ENCODE measurements at places on chromosomes 16 and 17.
A peak's percentile ranks its signal among the peaks of the same experiment; 100 is the strongest.

- DNase-seq: peak; percentile 74
Measured at GRCh38 chr16:30923554-30924075, at the start of gene FBXL19. Gene FBXL19 (plus strand): TSS chr16:30923572. CDS start chr16:30925755, 2,183 bp downstream.

GRCh38 chr16:53207810-53208752 lies 153.3 kb downstream of the CHD9 start:
- peak; percentile 81 for DNase-seq

DNA sequence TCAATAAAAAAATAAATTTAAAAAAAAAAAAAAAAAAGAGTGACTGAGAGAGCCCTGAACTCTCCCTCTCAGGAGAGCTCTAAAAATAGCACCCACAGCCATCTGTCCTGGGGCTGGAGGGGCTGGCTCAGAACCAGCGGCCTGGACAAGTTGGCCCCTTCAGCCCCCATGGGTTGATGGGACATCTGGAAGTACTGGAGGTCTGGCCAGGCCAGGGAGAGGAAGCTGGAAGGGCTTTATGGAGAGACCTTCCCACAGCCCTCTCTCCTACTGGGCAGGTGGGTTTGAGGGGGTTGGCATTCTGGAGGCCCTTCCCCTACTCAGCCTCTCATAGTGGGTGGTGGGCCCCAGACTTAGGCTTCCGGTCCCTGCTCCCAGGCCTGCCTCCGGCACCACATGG lies 93.7 kb upstream of the TMEM97 start:
- DNase-seq: no peak

- peak; percentile 63 for DNase-seq
Measured at GRCh38 chr17:40122136-40122998, 596 bp downstream of the MSL1 start.

DNA sequence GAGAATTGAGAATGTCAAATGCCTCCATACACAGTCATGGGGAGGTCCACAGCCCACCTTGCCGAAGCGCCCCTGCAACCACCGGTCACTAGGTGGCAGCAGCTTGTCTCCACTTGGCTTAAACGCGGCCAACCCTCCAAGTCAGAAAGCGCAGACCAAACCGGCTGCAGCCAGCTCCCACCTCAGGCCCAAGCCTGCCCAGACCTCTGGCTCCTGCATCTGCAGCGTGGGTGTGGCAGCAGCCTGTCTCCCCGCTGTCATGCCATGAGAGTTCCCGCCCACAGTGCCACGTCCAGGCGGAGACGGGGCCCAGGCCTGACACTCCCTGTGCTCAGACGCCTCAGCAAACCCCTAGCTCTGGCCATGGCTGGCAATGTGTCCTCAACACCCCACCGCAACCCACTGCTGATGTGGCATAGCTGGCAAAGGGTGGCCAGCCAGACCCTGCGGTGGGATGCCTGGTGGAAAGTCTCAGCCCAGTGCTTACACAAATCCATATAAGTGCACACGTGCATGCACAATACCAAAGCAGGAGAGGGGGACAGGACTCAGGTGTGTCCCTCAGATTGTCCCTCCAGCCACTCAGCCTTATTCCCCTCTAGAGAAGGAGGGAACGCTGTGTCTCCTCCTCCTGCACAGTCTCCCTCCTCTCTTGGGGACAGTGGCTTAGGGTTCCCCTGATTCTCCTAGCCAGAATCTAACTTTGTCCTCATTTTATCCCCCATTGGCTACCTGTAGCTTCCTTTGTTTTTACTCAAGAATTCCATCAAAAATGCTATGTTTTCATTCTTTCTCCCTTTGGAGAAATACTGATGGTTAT lies 10.9 kb downstream of the COPZ2 start:
- DNase-seq: peak; percentile 95

DNA sequence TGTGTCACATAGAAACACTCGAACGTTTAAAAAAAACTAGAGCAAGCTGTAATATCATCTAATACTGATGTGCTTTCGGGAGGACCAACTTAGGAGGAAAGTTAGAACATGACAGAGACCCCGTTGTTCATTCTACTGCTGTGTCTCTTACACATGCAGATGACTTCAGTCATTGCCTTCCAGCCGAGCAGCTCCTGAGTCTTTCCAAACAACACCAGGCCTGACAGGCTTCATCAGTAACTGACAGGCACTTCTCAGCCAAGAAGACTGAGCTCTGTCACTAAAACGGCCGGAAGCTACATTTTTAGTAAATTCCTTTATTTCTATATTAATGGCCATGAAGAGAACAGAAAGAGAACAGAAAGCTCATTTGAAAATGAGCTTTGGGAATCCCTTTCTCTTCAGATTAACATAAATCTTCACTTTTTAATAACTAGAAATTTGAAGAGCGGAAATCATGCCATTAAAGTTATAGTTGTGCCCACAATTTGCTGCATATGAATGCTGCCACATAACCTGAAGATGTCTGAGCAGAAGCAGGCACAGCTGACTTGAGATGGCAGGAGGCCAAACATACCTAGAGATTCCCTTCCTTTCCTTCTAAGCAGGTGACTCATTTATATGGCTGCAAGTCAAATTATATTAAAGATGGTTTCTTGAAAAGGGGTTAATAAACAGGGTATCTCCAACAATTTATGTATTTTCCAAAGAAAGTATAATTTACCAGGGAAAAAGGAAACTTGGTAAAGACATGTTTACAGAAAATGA lies 148.9 kb downstream of the ITFG1 start:
- no peak for DNase-seq

- DNase-seq: no peak
Measured at GRCh38 chr16:27441998-27442397, 40.0 kb downstream of the IL21R start.

- no peak for DNase-seq
Measured at GRCh38 chr17:39736319-39737165, 1.2 kb upstream of the GRB7 start.

DNA sequence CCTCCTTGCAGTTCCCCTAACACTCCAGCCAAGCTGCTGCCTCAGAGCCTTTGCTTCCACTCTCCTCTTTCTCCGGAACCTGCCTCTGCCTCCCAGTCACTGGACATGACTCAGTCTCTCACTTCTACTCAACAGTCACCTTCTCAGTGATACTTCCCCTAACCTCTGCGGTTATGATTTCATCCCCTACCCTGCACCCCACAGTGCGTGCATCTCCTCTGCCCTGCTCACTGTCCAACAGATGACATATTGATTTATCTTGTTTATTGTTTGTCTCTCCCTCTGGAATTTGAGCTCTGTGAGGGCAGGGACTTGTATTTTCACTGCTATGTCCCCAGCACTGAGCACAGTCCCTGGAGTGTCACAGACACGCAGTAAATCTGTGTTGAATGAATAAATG lies 100.7 kb downstream of the CYLD start:
- no peak for DNase-seq

DNA sequence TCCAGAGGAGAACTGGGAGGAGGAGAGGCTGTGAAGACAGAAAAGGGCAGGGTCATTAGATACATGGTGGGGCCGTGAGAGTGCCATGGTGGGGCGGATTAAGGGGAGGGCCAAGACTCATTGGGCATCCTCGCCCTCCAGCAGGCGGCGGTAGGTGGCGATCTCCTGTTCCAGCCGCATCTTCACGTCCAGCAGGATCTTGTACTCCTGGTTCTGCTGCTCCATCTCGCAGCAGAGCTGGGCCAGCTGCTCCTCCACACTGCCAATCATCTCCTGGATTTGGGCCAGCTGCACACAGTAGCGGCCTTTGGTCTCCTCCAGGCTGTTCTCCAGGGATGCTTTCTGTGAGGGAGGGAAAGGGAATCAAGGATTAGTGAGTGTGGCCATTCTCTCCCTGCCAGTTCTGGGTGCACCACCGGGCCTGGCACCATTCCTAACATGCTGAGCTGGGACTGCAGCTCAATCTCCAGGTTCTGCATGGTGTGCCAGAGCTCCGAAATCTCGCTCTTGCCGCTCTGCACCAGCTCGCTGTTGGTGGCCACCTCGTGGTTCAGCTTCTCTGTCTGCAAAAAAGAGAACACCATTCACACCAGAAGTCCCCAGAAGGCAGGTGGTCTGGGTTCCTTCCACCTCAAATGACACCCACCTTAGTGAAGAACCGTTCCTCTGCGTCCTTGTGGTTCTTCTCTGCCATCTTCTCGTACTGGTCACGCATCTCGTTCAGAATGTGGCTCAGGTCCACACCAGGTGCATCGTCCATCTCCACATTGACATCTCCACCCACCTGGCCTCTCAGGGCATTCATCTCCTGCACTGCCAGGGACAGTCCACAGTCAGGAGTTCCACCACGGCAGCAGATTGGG lies 129.0 kb downstream of the CCDC144A start:
- peak; percentile 19 for DNase-seq

DNA sequence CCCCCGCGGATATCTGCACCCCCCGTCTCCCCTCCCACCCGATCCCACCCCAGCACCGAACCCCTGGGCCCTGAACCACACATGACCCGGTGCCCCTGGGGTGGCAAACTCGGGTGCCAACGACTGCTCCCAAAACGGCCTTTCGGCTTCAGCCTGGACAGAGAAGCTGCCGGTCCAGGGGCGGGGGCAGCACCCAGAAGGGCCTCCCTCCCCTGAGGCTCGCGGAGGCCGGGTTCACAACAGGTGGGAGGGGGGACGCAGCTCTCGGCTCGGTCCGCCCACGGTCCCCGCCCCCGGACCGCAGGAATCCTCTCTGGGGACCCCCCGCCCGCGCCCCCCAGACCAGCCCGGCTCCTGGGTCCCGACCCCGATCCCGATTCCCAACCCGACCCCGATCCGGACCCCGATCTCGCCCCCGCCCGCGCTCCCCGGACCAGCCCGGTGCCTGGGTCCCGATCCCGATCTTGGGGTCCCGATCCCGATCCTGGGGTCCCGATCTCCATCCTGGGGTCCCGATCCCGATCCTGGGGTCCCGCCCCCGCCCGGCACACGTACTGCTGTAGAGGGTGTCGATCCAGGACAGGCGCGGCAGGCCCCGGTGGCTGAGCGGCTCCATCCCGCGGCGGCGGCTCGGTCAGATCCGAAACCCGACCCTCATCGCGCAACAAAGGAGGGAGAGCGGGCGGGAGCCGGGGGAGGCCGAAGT lies 516 bp downstream of the ABR start:
- peak; percentile 48 for DNase-seq
